ENCODE measurements at places on chromosomes 4 and X.

- DNase-seq, result no peak
Observed at GRCh38 chr4:87390551-87390890, 467 bp downstream of the HSD17B11 start.

DNA sequence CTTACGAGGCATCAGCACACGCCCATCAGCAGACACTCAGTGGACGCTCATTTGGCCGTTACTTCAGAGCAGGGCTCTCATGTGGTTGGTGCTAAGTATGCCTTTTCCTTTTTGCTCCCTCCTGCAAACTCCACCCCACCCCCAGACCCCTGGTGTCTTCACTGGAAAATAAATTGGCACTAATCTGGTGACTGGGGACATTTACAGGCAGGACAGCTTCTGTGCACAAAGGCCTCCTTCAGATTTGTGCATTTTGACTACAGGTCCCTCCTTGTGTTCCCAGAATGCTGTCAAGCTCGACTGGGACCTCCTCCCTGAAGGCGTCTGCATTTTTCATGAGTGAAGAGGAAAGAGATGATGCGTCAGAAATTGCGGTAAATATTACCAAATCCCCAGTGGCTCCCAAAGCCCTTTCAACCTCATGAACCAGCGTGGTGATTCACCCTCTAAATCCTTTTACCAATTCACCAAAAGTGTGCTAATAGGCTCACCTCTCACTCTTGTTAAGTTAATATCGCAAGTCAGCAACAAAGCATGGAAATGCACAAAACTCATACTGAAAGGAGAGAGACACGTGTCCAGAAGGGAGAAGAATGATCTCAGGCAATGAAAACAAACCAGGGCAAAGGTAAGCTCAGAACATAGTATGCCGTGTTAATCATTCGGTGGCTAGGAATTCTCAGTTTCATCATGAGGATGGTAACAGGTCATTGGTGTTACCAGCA, 119.0 kb downstream of the NKX6-1 start:
- no peak for DNase-seq

GRCh38 chrX:135596495-135596894, 76.0 kb downstream of the INTS6L start:
- DNase-seq, result peak; percentile 45

- no peak for DNase-seq
Observed at GRCh38 chrX:150697641-150698040, 4.4 kb downstream of the MTMR1 start.

GRCh38 chrX:920234-920799, 289.7 kb downstream of the SHOX start:
- no peak for DNase-seq

- DNase-seq, result no peak
Observed at GRCh38 chr4:182453830-182454229, 210.6 kb downstream of the TENM3 start.

DNA sequence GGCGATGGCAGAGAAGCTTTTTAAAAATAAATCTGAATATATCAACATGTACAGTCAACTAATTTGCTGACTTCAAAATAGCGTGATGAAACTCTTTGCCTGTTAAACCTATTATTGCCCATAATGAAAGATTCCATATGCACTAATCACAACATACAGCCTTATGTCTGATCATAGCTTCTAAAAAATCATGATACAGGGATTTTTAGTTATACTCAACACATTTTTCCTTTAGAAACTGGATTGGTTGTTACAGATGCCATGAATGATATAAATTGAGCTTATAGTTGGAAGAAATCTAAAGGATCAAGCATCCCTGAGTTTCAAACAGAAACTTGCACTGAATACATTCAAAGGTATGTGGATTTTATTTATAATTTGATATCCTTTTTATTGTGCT, at the start of gene AMELX:
AMELX (plus strand) TSS at position 301 of the 400 bp plus-strand sequence. CDS start 1,376 bp downstream, outside the sequence.
- DNase-seq, result no peak
